ENCODE measurements at places on chromosomes 12 and 14. TPM values are rescaled to one million over a fixed set of nuclear protein-coding genes. Genes with fewer than 3 reads are reported as not detected.

LRFN5 gene
- 1.8 TPM for total RNA-seq

KRT83 gene
- total RNA-seq, result not detected

IFT81 gene
- total RNA-seq, result 19.5 TPM

BIN2 gene
- not detected for total RNA-seq

RNASE1 gene
- total RNA-seq, result 10.3 TPM

OSBPL8 gene
- total RNA-seq, result 62.5 TPM

DGKA gene
- 11.1 TPM for total RNA-seq

GYS2 gene
- total RNA-seq, result not detected

DNA sequence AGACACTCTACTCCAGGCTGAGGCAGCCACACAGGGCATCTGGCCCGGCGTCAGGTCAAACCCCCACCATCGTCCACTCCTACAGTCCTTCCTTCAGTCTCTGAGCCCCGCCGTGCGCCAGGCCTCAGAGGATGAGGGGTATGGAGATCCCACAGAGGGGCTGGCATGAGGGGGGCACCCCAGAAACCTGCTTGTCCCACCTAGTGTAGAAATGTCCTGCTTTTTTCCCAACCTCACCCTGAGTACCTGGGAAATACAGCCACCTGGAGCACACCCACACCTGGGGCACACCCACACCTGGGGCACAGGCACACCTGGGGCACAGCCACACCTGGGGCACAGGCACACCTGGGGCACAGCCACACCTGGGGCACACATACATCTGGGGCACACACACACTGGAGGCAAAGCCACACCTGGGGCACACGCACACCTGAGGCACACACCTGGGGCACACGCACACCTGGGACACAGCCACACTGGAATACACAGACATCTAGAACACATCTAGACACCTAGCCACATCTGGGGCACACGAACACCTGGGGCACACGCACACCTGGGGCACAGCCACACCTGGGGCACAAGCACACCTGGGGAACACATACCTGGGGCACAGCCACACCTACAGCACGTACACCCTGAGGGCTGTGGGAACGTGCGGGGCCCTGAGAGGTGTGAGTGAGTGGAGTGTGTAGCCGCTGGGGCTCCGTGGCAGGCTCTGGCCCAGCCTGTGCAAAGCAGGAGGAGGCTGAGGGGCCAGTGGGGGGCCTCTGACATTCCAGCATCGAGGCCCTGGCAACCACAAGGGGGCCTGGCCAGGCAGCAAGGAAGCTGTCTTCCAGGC is 18.4 kb downstream of the AKT1 start:
- no peaks in the 10 kb centered on the region for H3K27me3 ChIP-seq
- peak; percentile 65 for DNase-seq
- H3K36me3 ChIP-seq, result peaks cover 46% of the 10 kb centered on the region
- H3K4me1 ChIP-seq, result no peaks in the 10 kb centered on the region
- H3K27ac ChIP-seq, result peak overlapping the region; percentile 77

- peaks cover 5% of the 10 kb centered on the region for H3K4me1 ChIP-seq
- H3K4me3 ChIP-seq, result peak overlapping the region; percentile 77
- no peak for DNase-seq
- H3K27me3 ChIP-seq, result no peaks in the 10 kb centered on the region
Observed at GRCh38 chr14:77031759-77032490, 3.4 kb upstream of the IRF2BPL start.

DNA sequence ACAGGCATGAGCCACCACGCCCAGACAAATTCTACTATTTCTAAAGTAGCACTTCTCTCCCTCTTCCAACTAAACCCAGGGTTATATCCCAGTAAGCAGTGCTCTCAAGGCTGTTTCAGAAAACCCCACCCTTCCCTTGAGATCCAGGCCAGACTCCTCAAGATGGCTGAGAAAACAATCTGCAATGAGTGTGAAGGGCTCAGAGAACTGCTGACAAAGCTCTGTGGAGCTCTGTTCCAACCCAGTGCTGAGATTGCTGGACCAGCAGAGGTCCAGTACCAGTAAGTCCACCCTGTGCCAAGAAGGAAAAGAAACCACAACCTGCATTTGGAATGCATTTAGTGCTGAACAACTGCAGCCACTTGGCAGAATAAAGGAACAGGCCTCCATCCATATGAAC is 3.7 kb upstream of the IFFO1 start:
- H3K4me3 ChIP-seq, result no peak overlapping the region
- H3K27me3 ChIP-seq, result no peaks in the 10 kb centered on the region
- H3K36me3 ChIP-seq, result peaks cover 70% of the 10 kb centered on the region
- H3K4me1 ChIP-seq, result no peaks in the 10 kb centered on the region

DNA sequence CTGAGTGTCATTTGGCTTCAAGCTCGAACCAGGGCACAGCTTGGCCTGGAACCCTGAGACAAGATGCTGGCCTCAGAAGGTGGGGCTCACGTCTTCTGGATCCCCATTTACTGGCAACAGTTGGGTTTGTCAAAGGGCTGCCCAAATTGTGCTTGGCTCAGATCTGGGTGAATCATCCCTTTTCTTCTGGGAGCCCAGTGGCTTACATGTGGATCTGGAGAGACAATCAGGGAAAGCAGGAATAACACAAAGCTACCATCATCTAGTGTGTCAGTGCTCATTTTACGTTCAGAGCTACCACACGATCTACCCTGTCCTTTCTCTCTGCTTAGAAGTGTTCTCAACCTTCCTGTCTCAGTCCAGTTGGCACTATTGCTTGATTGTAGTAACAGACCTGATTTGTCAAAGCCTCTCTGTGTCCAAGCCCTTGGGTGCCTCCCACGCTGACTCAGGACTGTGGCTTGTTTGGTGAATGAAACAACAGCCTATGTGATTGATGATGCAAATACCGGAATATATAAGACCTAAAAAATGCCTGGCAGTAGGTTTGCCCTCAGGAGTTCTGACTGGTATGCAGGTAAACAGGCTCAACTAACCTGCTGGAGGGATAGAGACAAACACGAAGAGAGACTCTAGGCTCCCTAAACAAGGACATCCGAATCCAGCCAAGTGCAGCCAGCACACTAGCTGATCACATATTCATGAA is 974.3 kb downstream of the VRK1 start:
- H3K27me3 ChIP-seq, result no peaks in the 10 kb centered on the region
- no peaks in the 10 kb centered on the region for H3K36me3 ChIP-seq
- no peak for DNase-seq
- no peaks in the 10 kb centered on the region for H3K4me1 ChIP-seq

- H3K27me3 ChIP-seq, result peaks cover 8% of the 10 kb centered on the region
- no peak overlapping the region for H3K27ac ChIP-seq
- H3K36me3 ChIP-seq, result no peaks in the 10 kb centered on the region
- peak; percentile 90 for DNase-seq
- peak overlapping the region; percentile 50 for H3K4me3 ChIP-seq
Observed at GRCh38 chr12:53232646-53233461, 845 bp upstream of the RARG start.

DNA sequence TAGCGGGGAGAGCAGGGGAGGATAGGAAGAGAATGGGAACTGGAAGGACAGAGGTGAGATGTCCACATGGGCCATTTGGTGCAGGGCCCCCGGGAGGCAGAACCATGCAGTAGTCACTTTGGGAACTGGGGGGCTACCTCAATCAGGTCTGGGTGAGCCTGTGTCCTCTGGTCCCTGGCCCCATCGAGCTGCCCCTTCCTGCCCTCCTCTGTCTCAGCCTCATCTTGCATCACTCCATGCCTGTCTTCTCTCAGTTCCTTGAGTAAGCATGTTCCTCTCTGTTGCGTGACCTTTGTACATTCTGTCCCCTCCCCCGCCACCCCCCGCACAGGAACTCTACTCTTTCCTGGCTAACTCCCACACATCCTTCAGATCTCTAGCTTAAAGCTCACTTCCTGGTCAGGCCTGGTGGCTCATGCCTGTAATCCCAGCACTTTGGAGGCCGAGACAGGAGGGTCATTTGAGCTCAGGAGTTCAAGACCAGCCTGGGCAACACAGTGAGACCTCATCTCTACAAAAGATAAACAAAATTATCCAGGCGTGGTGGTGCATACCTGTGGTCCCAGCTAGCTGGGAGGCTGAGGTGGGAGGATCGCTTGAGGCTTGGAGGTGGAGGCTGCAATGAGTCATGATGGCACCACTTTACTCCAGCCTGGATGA is 23.2 kb downstream of the FOS start:
- no peaks in the 10 kb centered on the region for H3K27me3 ChIP-seq
- DNase-seq, result no peak
- H3K4me1 ChIP-seq, result no peaks in the 10 kb centered on the region
- H3K27ac ChIP-seq, result no peak overlapping the region
- no peaks in the 10 kb centered on the region for H3K36me3 ChIP-seq

DNA sequence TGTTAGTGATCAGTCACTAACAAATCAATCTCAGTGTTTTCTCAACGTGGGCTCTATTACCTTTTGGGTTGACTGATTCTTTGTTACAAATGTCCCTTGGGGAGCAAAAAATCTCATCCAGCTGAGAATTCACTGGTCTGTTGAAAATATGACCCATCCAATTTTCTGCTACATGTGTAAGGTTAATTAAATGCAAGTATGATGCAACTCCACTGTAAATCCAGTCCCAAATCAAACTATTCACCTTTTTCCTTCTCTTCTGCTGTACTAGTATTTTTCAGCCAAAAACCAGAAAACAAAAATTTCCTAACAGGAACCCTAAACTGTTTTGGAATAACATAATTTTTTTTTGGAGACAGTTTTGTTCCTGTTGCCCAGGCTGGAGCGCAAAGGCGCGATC is 2.2 kb downstream of the ERH start:
- H3K27ac ChIP-seq, result no peak overlapping the region
- H3K27me3 ChIP-seq, result no peaks in the 10 kb centered on the region
- peaks cover 61% of the 10 kb centered on the region for H3K36me3 ChIP-seq
- no peak for DNase-seq
- no peaks in the 10 kb centered on the region for H3K4me1 ChIP-seq

DNA sequence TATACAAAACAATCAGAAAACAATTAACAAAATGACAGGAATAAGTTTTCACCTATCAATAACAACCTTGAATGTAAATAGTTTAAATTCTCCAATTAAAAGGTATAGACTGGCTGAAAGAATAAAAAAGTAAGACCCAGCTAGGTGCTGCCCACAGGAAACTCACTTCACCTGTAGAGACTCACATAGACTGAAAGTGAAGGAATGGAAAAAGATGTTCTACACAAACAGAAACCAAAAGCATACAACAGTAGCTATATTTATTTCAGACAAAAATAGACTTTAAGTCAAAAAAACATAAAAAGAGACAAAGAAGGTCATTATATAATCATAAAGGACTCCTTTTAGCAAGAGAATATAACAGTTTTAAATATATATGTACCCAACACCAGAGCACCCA is 152.4 kb upstream of the PWP1 start:
- no peaks in the 10 kb centered on the region for H3K27me3 ChIP-seq
- H3K4me1 ChIP-seq, result no peaks in the 10 kb centered on the region
- H3K4me3 ChIP-seq, result no peak overlapping the region
- H3K36me3 ChIP-seq, result no peaks in the 10 kb centered on the region
- H3K27ac ChIP-seq, result no peak overlapping the region
- no peak for DNase-seq

- no peaks in the 10 kb centered on the region for H3K4me1 ChIP-seq
- no peak for DNase-seq
- no peaks in the 10 kb centered on the region for H3K36me3 ChIP-seq
Observed at GRCh38 chr12:9115731-9116559, at the start of gene A2M. Gene A2M, minus strand, starts transcription at chr12:9115919. Its CDS starts 70 bp downstream, at chr12:9115849.

GRCh38 chr14:94110552-94111181 is at the start of gene IFI27:
Gene IFI27, plus strand, starts transcription at chr14:94110736.
- no peaks in the 10 kb centered on the region for H3K4me1 ChIP-seq
- H3K27me3 ChIP-seq, result no peaks in the 10 kb centered on the region
- no peaks in the 10 kb centered on the region for H3K36me3 ChIP-seq
- no peak within 1 kb of the TSS for H3K4me3 ChIP-seq

DNA sequence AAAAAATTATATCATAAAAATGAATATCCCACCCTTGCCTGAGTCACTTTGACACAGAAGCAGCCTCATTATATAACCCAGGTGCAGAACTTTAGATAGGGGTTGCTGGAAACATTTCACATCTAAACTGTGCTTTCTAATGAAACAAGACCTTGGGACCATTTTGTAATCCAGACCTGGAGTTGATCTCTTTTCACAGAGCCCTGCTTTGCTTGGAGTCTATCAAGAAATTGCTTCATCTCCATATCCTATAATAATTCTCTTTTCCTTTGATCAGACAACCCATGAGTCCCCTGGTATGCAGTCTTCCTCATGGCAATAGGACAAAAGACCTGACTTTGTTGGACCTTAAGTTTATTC is 76.3 kb downstream of the HSD17B6 start:
- no peaks in the 10 kb centered on the region for H3K4me1 ChIP-seq
- no peaks in the 10 kb centered on the region for H3K27me3 ChIP-seq
- no peak for DNase-seq
- H3K36me3 ChIP-seq, result no peaks in the 10 kb centered on the region
- no peak overlapping the region for H3K4me3 ChIP-seq

DNA sequence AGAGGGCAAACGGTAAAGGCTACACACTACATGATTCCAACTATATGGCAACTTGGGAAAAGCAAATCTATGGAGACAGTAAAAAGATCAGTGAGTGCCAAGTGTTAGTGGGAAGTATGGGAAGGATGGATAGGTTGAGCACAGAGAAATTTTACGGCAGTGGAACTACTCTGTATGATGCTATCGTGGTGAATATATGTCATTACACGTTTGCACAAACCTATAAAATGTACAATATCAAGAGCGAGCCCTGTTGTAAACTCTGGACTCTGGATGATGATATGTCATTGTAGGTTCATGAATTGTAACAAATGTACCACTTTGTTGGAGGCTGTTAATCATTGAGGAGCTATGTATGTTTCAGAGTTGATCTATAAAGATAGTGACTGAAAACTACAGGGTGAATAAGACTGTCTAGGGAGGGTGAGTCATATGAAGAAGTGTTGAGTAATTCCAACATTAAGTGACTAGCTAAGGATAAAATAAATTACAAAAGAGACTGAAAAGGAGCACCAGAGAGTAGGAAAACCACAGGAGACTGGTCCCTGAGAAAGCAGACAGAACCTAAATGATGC is 349.2 kb upstream of the LMO3 start:
- H3K4me3 ChIP-seq, result no peak overlapping the region
- H3K27me3 ChIP-seq, result no peaks in the 10 kb centered on the region
- H3K36me3 ChIP-seq, result no peaks in the 10 kb centered on the region
- H3K27ac ChIP-seq, result no peak overlapping the region

GRCh38 chr12:101604132-101604531 is 9.4 kb downstream of the MYBPC1 start:
- no peak overlapping the region for H3K27ac ChIP-seq
- H3K36me3 ChIP-seq, result no peaks in the 10 kb centered on the region
- no peak for DNase-seq

DNA sequence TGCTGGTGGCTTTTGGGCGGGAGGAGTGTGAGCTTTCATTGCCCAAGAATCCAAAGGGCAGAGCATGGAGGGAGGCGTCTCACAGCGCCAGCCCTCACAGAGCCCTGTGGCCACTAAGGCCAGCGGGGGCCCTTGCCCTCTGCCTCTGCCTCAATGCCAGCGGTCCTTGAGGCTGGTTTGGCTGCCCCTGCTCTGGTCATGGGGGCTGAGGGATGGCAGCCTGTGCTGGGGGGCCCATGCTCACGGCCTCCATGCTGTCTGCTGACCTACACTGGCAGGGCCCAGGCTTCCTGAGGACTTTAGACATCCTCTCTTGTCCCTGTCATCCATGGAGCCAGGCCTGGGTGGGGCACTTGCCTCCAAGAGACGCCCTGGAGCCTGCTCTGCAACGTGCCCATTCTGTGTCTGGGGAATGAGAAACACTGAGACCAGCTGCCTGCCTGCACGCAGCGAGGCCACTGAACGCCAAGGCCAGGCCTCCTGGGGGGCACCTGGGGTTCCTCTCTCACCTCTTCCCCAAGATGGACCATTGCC is 143.4 kb downstream of the KIF26A start:
- no peak for DNase-seq
- H3K27ac ChIP-seq, result no peak overlapping the region
- no peaks in the 10 kb centered on the region for H3K27me3 ChIP-seq

All from endodermal cell (in vitro differentiated cells).